ENCODE measurements at places on chromosomes 3 and 15. TPM values are rescaled to one million over a fixed set of nuclear protein-coding genes. Genes with fewer than 3 reads are reported as not detected.

DNA sequence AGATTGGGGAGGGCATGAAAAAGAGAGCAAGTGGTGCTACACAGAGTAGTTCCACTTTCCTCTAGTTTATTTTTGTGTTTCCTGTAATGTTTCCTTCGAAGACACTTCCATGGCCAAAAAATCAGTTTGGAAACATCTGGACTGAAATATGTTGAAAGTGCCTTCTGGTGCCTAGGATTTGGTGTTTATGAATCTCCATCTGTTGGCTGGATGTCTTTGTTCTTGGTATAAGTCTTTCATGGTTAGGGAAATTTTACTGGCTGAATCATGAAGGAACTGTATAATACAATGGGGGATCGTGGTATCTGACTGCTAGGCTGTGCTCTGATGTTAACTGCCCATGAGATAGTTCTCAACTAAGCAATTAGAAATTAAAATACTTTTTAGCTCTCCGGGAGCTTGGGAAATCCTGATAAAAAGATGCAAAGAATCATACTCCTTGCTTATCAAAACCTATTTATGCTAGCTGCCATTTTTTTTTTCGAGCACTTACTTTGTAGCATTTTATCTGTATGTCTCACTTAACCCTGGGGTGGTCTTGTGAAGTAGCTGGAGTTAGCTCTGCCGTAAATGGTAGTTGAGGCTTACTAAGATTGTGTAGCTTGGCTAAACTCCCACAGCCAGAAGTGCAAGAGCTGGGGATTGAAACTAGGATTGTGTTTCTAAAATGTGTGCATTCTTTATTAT lies 21.9 kb downstream of the AKAP13 start:
- DNase-seq: no peak
- H3K27ac ChIP-seq: no peak overlapping the region
- peaks cover 20% of the 10 kb centered on the region for H3K4me1 ChIP-seq

GRCh38 chr3:49238274-49239127 lies 38.5 kb downstream of the C3orf62 start:
- DNase-seq: no peak
- H3K27me3 ChIP-seq: peaks cover 14% of the 10 kb centered on the region
- H3K4me1 ChIP-seq: no peaks in the 10 kb centered on the region
- H3K4me3 ChIP-seq: no peak overlapping the region
- no peak overlapping the region for H3K27ac ChIP-seq

GRCh38 chr15:78988361-78988911 lies 43.6 kb upstream of the CTSH start:
- H3K4me1 ChIP-seq: no peaks in the 10 kb centered on the region
- no peak overlapping the region for H3K4me3 ChIP-seq
- no peaks in the 10 kb centered on the region for H3K36me3 ChIP-seq
- no peak for DNase-seq
- peaks cover 21% of the 10 kb centered on the region for H3K27me3 ChIP-seq

DNA sequence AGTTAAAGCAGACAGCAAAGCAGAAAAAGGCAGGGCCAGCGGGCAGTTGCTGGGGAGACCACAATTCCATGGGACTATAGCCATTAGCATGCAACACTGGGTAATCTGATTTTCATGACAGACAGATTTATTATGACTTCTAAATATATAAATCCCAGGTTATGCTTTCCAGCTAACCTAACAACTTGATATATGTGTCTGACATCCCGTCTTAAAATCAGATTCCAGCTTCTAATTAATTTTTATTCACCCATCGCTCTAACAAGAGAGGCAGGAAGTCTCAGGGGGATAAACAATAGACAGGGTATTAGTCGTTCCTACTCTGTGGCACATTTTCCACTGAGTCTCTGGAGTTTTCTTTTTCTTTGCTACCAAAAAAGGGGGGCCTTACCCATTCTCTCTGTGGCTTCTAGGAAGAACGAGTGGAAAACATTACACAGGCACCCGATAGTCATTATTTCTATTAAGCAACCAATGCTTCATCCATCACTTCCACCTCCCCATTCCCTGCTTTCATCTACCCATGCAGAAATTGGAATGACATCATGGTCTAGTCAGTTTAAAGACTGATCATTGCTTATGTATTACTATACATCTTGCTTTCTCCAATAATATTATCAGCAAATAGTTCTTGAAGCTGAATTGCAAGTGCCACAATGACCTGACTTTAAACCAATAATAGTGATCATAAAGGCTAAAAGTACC lies 173.1 kb downstream of the FHIT start:
- H3K4me3 ChIP-seq: no peak overlapping the region
- H3K4me1 ChIP-seq: no peaks in the 10 kb centered on the region
- H3K36me3 ChIP-seq: no peaks in the 10 kb centered on the region
- no peak overlapping the region for H3K27ac ChIP-seq
- no peak for DNase-seq

DNA sequence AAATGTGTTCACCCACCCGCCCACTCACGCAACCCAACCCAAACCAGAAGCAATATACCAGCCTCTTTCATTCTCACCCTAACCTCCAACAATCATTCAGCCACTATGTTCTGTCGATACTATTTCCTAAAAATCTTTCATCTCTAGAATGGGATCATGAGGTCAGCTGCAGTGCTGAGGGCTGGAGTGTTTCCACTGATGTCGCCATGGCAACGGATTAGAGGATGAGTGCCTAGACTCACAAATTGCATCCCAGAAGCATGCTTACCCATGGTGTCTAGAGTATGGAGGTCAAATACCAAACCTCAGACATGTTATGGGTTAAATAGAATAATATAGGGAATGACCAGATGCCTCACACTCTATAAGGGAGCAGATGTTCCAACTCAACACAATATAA lies 138.5 kb downstream of the GABRB3 start:
- no peaks in the 10 kb centered on the region for H3K36me3 ChIP-seq
- DNase-seq: no peak
- H3K27me3 ChIP-seq: no peaks in the 10 kb centered on the region
- H3K27ac ChIP-seq: no peak overlapping the region
- H3K4me3 ChIP-seq: no peak overlapping the region

- no peaks in the 10 kb centered on the region for H3K27me3 ChIP-seq
- no peak overlapping the region for H3K27ac ChIP-seq
- H3K4me1 ChIP-seq: no peaks in the 10 kb centered on the region
- DNase-seq: no peak
- H3K4me3 ChIP-seq: no peak overlapping the region
- no peaks in the 10 kb centered on the region for H3K36me3 ChIP-seq
These were observed 144.8 kb downstream of the NSMCE3 start for GRCh38 chr15:29124581-29125381.

Gene THAP10
- total RNA-seq: not detected

Gene FAH
- 6.8 TPM for total RNA-seq

- no peak overlapping the region for H3K4me3 ChIP-seq
- no peaks in the 10 kb centered on the region for H3K4me1 ChIP-seq
- H3K27ac ChIP-seq: no peak overlapping the region
- no peaks in the 10 kb centered on the region for H3K27me3 ChIP-seq
- DNase-seq: no peak
These were observed 11.9 kb upstream of the CD200R1L start for GRCh38 chr3:112858410-112859069.

Gene MITF
- total RNA-seq: 0.51 TPM

Gene CBLB
- 81.3 TPM for total RNA-seq

GRCh38 chr3:71311661-71312046 lies 271.9 kb downstream of the FOXP1 start:
- H3K27ac ChIP-seq: no peak overlapping the region
- H3K27me3 ChIP-seq: no peaks in the 10 kb centered on the region
- no peak overlapping the region for H3K4me3 ChIP-seq

Gene BLM
- total RNA-seq: 6.0 TPM

DNA sequence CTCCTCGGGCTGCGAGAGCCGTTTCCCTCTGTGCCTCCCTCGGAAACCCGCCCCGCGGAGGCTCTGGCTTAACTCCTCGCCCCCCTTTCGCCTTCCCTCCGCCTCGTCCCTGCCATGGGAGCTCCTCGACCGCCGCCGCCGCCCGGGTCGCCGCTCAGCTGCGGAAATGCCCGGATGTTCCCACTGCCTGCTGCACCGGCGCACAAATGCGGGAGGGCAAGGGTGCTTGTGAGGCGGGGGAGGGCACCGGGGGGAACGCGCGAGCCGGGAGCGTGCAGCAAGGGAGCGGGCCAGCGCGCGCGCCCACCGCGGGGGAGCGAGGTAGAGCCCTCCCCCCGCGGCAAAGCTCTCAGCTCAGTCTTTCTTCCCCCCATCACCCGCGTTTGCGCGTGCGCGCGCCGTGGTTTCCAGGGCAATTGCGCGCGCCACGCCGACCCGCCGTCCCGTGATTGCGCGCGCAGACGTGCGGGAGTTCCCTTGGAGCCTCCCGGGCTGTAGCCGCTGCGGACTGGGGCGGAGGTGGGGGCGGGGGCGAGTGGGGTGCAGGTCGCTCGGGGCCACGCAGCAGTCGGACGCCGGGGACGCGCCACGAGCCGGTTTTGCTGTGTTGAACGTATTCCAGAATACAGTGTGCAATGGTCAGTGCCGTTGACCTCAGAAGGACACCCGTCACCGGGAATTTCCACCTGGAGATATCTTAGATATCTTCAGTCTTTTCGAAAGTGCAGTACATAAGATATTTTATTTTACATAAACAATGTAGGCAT lies at the start of gene DMXL2:
DMXL2 (minus strand) TSS at position 168 of the 767 bp plus-strand sequence. CDS start 226 bp downstream, outside the sequence.
- peaks cover 7% of the 10 kb centered on the region for H3K27me3 ChIP-seq
- peak within 1 kb of the TSS; percentile 80 for H3K4me3 ChIP-seq
- peak; percentile 67 for DNase-seq
- peaks cover 15% of the 10 kb centered on the region for H3K4me1 ChIP-seq
- H3K36me3 ChIP-seq: no peaks in the 10 kb centered on the region
